ENCODE measurements at places on chromosomes 4 and X. TPM values are rescaled to one million over a fixed set of nuclear protein-coding genes. Genes with fewer than 3 reads are reported as not detected.
A peak's percentile ranks its signal among the peaks of the same experiment; 100 is the strongest.

Gene MGAT4D
- not detected for total RNA-seq

Gene MAGED4
- 62.3 TPM for total RNA-seq

Gene AWAT2
- not detected for total RNA-seq

Gene ANK2
- 35.1 TPM for total RNA-seq

Gene BTK
- total RNA-seq: not detected

Gene C4orf36
- 1.5 TPM for total RNA-seq

Gene RTL9
- 0.11 TPM for total RNA-seq

Gene MAGIX
- total RNA-seq: 0.46 TPM

Gene MPP1
- total RNA-seq: 12.9 TPM

Gene OCIAD1
- total RNA-seq: 156 TPM

Gene MEPE
- not detected for total RNA-seq

- peak overlapping the region; percentile 10 for H3K4me3 ChIP-seq
- H3K27ac ChIP-seq: no peak overlapping the region
- H3K27me3 ChIP-seq: no peaks in the 10 kb centered on the region
- no peaks in the 10 kb centered on the region for H3K36me3 ChIP-seq
- DNase-seq: no peak
These were observed 273.8 kb upstream of the CLNK start for GRCh38 chr4:10958226-10958856.

DNA sequence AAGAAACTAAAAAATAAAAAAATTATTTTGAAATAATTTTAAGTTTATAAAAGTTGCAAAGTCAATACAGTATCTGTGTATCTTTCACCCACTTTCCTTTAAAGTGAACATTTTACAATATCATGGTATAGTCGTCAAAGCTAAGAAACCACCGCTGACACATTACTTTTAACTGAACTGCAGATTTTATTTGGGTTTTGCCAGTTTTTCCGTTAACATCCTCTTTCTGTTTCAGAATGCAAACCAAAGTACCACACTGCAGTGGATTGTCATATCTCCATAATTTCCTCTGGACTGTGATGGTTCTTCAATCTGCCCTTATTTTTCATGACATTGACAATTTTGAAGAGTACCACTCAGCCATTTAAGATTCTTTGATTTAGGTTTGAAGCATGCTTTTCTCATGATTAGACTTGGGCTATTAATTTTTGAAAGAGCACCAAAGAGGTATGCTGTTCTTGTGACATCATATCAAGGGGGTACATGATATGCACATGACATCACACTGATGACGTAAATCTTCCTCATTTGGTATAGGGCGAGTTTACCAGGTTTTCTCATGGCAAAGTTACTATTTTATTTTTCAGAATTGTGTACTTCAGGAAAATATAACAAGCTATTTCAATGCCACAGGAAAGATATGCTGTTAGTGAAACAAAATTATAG lies 3.6 kb upstream of the CXCL1 start:
- H3K27me3 ChIP-seq: no peaks in the 10 kb centered on the region
- no peak overlapping the region for H3K4me3 ChIP-seq
- H3K27ac ChIP-seq: no peak overlapping the region
- H3K36me3 ChIP-seq: no peaks in the 10 kb centered on the region

GRCh38 chr4:24279911-24280375 lies 304.4 kb downstream of the DHX15 start:
- H3K27ac ChIP-seq: no peak overlapping the region
- no peaks in the 10 kb centered on the region for H3K36me3 ChIP-seq
- H3K27me3 ChIP-seq: no peaks in the 10 kb centered on the region
- DNase-seq: no peak
- H3K4me3 ChIP-seq: no peak overlapping the region

DNA sequence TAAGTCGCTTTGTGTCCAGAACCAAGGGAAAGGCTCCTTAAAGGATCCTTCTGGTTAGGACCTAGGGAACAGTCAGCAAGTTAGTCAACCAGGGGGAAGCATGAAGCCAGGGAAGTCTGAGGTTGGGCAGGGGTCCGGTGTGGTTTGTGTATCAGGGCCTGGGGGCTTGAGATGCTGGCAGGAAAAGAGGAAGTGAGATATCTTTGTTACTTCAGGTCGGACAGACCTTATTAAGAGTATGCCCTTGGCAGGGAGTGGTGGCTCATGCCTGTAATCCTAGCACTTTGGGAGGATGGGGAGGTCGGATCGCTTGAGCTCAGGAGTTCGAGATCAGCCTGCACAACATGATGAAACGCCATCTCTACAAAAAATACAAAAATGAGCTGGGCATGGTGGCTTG lies 52.3 kb upstream of the TRPC5OS start:
- DNase-seq: no peak
- no peak overlapping the region for H3K27ac ChIP-seq
- no peak overlapping the region for H3K4me3 ChIP-seq

DNA sequence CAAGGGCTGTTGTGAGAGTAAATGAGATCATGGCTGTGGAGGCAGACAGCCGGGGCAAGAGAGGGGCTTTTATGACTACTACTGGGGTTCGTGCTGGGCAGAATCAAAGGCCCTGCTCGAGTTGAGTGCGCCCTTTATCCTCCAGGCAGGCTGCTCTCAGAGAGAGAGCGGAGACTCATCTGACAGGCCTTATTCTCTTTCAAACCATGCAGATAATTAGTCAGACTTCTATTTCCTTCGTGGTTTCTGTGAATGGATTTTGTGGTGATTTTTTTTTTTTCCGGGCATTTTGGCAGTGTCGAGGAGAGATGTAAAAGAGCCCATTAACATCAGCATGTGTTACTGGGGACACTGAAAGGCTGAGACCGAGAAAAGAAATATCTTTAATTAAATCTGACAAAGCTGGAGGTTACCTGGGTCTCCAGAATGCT lies 73.6 kb downstream of the MED28 start:
- H3K27ac ChIP-seq: no peak overlapping the region
- no peaks in the 10 kb centered on the region for H3K4me1 ChIP-seq

DNA sequence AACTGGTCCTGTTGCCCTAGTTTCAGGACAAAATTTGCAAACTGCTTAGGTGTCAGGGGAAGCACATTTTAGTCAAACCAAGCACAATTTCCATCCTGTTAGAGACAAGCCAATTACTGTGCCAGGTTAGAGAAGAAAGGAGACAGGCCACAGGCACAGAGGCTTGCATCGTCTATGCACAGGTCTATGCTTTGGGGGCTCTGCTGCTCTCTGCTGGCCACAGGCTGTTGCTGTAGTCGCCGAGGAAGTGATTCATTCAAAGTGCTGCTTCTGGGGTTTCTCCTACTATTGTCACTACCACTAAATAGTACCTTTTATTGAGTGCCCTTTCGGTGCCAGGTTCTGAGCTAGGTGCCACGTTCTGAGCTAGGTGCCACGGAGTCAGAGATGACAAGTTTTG lies 45.5 kb downstream of the VGLL1 start:
- H3K4me1 ChIP-seq: no peaks in the 10 kb centered on the region
- no peaks in the 10 kb centered on the region for H3K27me3 ChIP-seq
- no peak overlapping the region for H3K27ac ChIP-seq
- peak; percentile 60 for DNase-seq
- no peaks in the 10 kb centered on the region for H3K36me3 ChIP-seq

GRCh38 chrX:106684207-106684606 lies 42.3 kb upstream of the RNF128 start:
- H3K4me3 ChIP-seq: no peak overlapping the region
- no peak overlapping the region for H3K27ac ChIP-seq
- H3K27me3 ChIP-seq: no peaks in the 10 kb centered on the region
- H3K36me3 ChIP-seq: no peaks in the 10 kb centered on the region
- no peaks in the 10 kb centered on the region for H3K4me1 ChIP-seq
- no peak for DNase-seq

GRCh38 chr4:73662709-73663546 lies 42.7 kb upstream of the RASSF6 start:
- no peaks in the 10 kb centered on the region for H3K27me3 ChIP-seq
- no peak overlapping the region for H3K4me3 ChIP-seq
- no peak overlapping the region for H3K27ac ChIP-seq
- H3K4me1 ChIP-seq: no peaks in the 10 kb centered on the region

GRCh38 chr4:85005865-85006377 lies 39.4 kb upstream of the WDFY3 start:
- H3K4me3 ChIP-seq: no peak overlapping the region
- no peak overlapping the region for H3K27ac ChIP-seq
- no peak for DNase-seq
- H3K27me3 ChIP-seq: no peaks in the 10 kb centered on the region

- no peaks in the 10 kb centered on the region for H3K27me3 ChIP-seq
- H3K4me3 ChIP-seq: no peak overlapping the region
- no peaks in the 10 kb centered on the region for H3K4me1 ChIP-seq
- no peak overlapping the region for H3K27ac ChIP-seq
- no peak for DNase-seq
These were observed 129.5 kb upstream of the LNX1 start for GRCh38 chr4:53720776-53721175.

DNA sequence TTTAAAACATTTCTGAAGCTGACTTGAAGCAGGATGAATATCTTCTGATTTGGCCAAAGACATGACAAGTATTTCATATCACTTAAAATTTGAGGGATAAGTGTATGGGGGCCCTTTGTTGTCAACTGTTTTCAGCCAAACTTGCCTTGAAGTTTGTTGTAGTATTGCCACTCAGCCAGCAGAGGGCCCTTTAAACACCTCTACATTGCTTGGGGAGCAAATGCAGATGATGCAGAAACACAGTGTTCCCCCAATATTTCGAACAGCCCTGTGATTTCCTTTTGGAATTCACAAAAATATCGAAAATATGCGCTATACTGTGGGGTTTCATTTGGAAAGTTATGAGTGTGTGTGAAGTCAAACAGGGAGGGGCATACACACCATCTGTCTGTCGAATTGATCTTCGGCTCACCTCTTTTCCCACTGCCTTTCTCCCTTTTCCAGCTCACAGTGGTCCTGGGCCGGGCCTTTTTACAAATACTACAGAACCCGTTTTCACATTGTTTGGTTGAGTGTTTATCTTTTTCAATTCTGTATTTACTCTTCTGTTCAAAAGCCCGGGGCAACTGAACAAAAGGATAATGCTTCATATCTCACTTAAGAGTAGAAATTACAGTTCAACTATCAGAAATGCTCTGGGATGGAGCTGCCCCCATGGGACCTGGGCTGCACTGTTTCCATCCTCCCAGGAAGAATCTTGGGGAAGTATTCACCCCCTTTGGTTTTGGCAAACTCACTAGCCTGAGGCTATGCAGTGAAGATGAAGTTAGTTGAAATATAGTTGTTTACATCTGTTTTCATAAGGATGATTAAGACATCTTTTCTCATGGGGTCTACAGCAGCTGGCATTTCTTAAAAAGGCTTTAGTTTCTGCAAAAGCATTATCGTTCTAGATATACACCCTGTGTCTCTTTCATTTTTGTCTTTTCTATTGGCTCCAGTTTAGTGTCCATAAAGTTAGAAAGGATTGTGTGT lies 137.6 kb downstream of the EGF start:
- no peaks in the 10 kb centered on the region for H3K27me3 ChIP-seq
- peak; percentile 63 for DNase-seq
- no peaks in the 10 kb centered on the region for H3K4me1 ChIP-seq
- no peak overlapping the region for H3K27ac ChIP-seq

DNA sequence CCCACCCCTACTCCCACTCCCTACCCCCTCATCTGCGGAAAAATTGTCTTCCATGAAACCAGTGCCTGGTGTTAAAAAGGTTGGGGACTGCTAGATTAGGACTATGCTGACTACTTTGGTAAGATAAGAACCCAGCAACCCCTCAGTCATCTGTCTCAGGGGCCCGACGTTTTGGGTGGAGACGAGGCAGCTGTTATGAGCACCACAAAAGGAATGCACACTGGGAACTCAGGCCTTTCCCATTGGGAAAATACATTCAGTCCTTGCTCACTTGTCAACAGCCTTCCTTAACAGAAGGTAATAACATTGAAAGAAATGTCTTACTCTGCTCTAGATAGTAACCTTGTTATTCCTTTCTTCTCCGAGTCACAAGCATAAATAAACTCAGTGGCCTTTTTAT lies 310.8 kb downstream of the AFF2 start:
- no peaks in the 10 kb centered on the region for H3K36me3 ChIP-seq
- DNase-seq: no peak
- no peak overlapping the region for H3K4me3 ChIP-seq
- peaks cover 3% of the 10 kb centered on the region for H3K4me1 ChIP-seq
- H3K27ac ChIP-seq: no peak overlapping the region

DNA sequence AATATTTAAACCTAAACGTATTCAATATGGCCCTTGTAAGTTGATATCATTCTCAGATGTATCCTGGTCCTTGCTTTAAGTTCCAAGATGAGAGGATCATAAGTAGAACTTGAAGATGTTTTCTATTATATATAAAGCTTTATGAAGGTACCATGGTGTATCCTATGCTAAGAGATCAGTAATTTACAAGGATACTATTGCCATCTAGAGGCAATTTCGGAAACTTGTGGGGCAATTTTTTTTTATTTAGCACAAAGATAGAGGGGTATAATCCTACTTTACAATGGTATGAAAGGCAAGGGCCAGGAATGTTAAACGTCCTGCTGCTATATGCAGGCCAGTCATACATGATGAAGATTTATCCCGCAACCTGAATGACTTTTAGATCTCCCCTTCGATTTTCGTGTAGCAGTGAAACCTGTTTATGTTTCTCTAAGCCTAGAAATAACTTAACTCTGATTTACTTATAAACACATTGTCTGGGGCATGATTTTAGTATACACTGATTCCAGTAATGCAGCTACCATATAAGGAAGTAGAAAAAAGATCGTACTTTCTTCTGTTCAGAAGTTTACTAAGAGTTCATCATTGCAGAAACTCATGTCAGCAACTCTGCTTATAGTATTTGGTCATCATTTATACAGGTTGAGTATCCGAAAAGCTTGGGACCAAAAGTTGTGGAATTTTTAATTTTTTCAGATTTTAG lies 2.6 kb downstream of the SLC25A31 start:
- H3K4me3 ChIP-seq: no peak overlapping the region
- H3K27me3 ChIP-seq: no peaks in the 10 kb centered on the region
- no peaks in the 10 kb centered on the region for H3K36me3 ChIP-seq
- H3K4me1 ChIP-seq: no peaks in the 10 kb centered on the region
- no peak for DNase-seq

GRCh38 chr4:86564795-86565194 lies 29.3 kb upstream of the PTPN13 start:
- H3K27me3 ChIP-seq: no peaks in the 10 kb centered on the region
- no peaks in the 10 kb centered on the region for H3K4me1 ChIP-seq
- H3K4me3 ChIP-seq: no peak overlapping the region

GRCh38 chrX:100204534-100204933 lies 205.5 kb downstream of the PCDH19 start:
- H3K36me3 ChIP-seq: no peaks in the 10 kb centered on the region
- H3K4me1 ChIP-seq: no peaks in the 10 kb centered on the region

GRCh38 chrX:67004451-67004850 lies 365.6 kb upstream of the EDA2R start:
- no peak overlapping the region for H3K4me3 ChIP-seq
- no peaks in the 10 kb centered on the region for H3K4me1 ChIP-seq
- DNase-seq: no peak
- H3K27ac ChIP-seq: no peak overlapping the region
- no peaks in the 10 kb centered on the region for H3K27me3 ChIP-seq

DNA sequence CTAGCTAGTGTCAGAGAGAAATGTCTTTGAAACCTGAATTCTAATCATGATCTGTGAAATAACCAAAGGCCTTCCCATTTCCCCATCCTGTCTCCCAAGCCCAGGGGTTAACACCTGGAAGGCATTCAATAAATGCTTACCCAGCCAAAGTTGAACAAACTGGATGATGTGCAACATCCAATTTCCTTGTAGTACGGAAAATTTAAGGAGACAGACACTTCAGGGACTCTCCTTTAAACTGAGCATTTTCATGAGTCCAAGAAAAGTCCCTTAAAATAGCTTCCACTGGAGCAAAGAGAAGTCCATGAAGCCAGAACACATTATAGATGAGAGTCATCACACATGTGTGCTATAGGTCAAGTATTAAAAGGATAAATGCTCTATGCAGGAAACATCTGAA lies 271.2 kb downstream of the RAB28 start:
- no peaks in the 10 kb centered on the region for H3K27me3 ChIP-seq
- no peak for DNase-seq
- H3K36me3 ChIP-seq: no peaks in the 10 kb centered on the region
- H3K27ac ChIP-seq: no peak overlapping the region
